ENCODE measurements at places on chromosomes 2 and 18.

DNA sequence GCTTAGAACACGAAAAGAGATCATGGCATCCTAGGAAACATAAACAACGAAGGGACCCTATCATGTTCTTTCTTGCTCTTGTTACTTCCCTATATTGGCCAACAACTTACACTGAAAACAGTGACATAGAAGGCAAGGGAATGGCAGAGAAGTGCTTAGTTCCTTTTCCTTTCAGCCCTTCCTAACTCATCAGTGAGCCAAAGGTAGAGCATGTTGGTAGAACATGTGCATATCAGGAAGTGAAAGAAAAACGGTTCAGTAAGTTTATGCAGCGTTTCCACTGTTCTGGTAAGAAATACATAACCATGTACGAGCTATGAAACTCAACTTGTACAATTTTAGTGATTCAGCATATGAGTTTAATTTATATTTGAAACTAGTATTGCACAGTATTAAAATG lies 21.7 kb downstream of the AKAIN1 start:
- DNase-seq: no peak

GRCh38 chr2:26571316-26571715 lies 69.8 kb downstream of the CIB4 start:
- no peak for DNase-seq

GRCh38 chr2:36389091-36389564 lies 33.5 kb downstream of the CRIM1 start:
- DNase-seq: peak; percentile 46

DNA sequence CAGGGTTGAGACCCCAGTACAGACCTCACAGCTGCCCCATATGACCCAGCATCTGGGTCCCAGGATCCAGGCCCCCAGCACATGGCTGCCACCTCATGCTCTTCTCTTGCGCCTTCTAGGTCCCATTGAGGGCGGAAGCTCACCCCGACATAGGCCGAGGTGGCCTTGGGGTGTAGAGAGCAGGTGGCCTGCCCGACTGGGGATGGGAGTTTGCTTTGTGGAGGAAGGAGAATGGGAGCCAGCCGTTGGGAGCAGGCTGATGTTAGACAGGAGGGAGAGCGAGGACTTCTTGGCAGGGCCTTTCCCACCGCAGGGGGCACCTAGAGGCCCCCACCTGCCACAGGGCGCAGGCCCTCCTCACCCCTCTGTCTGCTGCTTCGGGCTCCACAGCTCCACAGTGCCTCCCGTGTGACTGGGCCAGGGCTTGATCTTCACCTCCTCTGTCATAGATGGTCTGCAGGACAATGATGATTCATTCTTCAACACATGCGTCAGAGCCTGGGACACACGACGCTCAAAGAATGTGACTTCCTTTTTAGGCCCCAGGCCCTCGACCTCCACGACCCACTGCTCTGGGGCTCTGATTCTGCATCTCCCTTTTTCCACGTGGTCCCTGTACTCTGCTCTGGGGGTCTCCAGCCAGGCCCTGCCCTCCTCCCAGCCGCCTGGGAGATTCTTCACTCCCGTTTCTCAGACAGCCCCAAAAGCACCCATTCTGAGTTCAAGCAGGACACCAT lies 86.6 kb upstream of the ODC1 start:
- DNase-seq: no peak

- DNase-seq: no peak
Observed at GRCh38 chr2:130790804-130791616, 35.7 kb downstream of the AMER3 start.

GRCh38 chr18:2978208-2978607 lies 34.7 kb downstream of the LPIN2 start:
- peak; percentile 67 for DNase-seq

DNA sequence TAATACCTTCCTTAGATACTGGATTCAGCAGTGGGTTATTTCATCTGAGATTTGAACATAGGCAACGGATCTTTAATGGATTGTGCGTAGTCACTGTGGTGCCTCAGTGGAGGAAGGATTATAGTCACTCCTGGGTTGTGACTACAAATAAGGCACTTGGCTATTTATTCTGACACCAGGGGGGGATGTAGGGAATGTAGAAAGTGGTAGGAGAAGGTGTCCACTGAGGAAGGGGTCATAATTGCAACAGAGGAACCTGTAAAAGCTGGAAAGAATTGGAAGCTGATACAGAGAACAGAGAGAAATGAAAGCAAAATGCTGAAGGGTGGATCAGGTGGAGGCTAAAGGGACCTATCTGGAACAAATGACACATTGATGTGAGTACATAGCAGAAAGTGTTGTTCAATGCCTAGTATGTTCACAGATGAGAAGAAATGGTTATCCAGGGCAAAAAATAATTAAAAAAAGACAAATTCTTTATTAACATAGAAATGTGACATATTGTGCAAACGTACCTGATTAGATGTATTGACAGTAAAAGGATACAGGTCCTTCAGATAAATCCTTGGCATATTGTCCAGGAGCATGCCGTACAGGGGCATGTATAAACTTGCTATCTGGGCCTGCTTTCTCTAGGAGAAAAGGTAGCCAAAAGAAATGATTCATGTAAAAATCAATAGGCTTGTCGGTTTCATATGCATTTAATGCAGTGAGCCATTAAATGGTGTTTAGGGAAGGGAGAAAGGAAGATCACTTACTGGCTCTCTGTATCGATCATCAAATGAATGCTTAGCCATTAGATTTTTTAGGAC lies 91.2 kb upstream of the CCDC195 start:
- DNase-seq: peak; percentile 13

- peak; percentile 13 for DNase-seq
Observed at GRCh38 chr2:148721520-148721931, 77.0 kb downstream of the EPC2 start.
